ENCODE measurements at places on chromosomes 12 and 14.

DNA sequence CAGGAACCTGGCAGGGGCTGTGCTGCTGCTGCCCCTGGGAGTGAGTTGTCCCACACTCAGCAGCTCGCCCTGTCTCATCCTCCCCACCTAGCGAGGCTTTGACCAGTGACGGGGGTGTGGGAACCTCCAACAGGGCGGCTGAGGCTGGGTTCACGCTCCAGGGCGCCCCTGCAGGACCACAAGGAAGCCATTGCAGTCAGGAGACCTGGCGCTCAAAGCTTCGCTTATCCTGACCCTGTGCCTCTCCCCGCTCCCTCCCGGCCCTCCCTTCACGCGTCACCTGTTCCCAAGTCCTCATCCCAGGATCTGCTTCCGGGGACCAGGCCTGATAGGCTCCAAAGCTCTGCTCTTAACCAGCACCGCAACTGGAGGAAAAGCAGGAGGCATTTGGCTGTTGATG lies 272.0 kb upstream of the SFSWAP start:
- no peak for DNase-seq

DNA sequence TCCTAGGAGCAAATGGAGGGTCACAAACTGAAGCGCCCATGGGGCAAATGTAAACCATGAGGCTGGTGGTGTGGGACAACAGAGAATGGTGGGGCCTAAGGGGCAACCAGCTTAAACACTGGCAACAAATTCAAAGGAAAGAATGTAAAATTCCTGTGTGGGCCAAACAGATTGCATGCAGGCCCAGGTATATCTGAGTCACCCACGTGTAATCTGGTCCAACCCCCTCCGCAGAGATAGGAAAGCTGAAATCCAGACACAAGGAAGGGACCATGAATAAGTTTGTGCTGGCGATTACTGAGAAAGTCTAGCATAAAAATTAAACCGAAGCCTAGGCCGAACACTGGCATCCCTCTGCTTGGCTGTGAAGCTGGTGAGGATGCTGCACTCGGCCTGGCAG lies 71.6 kb downstream of the ITPK1 start:
- DNase-seq = no peak

GRCh38 chr14:88245321-88245720 lies 77.7 kb downstream of the KCNK10 start:
- DNase-seq = no peak

GRCh38 chr12:104358353-104359003 lies 54.9 kb downstream of the EID3 start:
- peak; percentile 41 for DNase-seq

DNA sequence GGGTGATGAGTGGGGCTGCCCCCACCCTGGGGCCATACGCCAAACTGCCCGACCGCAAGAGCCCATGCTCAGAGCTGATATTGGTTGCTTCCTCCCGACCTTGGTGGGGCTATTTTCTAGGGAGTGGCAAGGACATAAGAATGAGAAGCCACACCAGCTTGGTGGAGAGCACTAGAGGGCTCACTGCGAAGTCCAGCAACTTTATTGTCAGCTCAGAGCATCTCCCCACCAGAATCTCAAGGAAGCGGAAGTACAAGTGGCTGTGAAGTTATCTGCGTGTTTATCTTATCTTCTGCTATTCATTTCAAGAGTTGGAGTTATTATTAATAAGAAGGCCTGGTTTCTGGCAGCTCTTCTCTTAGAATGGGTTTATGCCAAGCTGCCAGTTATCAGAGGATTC lies 4.9 kb upstream of the PLXNC1 start:
- DNase-seq = no peak

GRCh38 chr12:5587711-5588121 lies 155.8 kb downstream of the NTF3 start:
- DNase-seq = no peak

All from right hindlimb (tissue), 1 donor.